Coronary artery (tissue), 2 donors: ENCODE measurements at places on chromosomes 12 and 14.

DNA sequence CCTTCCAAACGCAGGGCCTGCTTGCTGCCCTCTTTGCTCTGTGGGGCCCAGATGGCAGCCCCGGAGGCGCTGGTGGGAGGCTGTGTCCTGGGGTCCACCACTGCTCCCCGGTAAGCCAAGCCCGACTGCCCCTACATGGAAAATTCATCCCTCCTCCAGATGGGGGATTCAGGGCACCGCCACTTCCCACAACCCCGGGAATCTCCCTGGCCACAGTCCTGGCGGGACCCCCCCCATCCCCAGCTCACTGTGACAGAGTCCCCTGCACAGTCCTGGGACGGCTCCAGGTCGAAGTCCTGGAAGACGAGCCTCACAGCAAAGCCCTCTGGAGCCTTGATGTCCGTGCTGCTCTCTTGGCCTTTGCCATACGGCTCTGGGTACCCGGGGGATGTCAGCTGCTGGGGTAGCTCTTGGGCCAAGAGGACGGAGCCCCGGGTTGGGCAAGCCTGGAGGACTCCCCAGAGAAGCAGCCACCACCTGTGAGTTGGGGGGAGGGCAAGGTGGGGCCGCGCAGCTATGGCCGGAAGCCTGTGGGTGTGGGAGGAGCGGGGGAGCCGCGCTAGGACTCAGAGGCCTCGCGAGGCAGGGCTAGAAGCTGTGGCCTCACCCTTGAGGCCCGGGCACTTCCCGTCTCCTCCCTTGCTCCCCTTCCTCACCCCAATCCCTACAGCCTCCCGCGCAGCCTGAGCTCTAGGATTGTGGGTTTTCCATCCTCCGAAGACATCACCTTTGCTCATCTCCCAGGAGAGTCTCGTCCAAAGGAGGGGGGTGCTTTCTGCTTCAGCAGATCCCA is 815 bp downstream of the C1RL start:
- DNase-seq: peak; percentile 85

- DNase-seq: no peak
Measured at GRCh38 chr14:85599939-85600338, 70.0 kb downstream of the FLRT2 start.

GRCh38 chr12:7439579-7440505 is 4.1 kb downstream of the CD163L1 start:
- no peak for DNase-seq

GRCh38 chr12:85029456-85029855 is 6.6 kb downstream of the TSPAN19 start:
- no peak for DNase-seq

GRCh38 chr12:16608946-16609539 is 3.1 kb upstream of the LMO3 start:
- no peak for DNase-seq

DNA sequence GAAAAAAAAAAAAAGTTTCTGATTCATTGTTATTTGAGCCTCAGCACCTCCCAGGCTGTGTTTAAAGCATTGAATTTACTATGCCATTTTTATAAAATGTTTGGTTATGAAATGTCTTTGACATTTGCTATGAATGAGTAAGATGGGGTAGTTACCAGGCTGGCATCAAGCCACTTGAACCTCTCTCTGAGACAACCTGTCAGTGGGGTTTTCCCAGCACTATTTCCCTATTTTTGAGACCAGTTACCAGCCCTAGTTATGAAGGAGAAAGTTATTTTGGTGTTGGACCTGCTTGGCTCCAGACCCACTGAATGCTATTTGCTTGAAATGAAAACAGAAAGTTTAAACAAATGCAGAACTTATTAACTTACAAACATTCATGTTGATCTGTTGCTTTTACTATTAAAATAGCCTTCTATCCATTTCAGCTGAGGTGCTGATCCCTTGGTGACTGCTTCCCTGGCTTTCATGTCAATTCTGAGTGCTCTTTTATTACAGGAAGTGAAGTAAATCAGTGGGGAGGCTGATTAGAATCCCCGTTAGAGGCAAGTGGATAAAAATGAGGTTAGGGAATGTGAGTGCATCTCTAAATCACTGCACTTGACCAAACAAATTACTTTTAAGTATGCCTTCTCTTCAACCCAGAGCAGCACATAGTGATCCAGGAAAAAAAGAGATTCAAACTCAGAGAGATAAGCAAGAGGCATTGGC is 37.8 kb downstream of the LLPH start:
- DNase-seq: no peak

DNA sequence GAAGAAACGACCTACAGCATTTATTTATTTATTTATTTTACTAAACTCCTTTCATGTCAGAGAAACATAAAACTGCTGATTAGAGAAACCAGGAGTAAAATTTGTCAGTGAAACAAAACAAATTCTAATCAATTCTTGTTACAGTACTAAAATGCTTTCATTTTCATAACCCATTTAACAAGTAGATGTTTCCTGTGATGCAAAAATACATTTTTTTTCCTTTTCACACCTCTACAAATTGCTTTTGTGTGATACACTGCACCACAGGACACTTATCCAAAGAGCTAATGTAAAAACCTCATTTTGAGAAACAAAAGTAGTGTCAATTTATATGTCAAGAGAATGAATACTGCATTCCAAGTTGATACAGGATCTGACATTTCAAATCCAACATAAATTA is 155.1 kb downstream of the SYT1 start:
- DNase-seq: no peak

DNA sequence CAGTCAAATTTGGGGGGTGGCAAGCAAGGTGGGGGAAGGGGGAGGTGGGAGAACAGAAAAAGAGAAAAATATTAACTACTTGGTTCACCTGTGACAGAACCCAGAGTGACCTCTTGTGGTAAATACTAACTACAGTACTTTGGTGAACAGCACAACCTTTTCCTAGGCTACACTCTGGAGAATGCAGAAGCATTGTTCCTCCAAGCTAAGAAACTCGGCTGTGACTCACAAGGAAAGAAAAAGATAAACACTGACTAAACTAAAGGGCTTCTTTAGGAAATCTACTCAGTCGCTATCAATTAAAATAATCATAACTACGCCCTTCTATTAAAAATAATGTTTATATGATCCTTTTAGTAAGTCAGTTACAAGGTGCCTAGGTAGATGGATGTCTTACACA is 5.4 kb downstream of the KCNH5 start:
- DNase-seq: no peak

GRCh38 chr12:10392394-10392930 is 2.6 kb upstream of the KLRK1 start:
- DNase-seq: no peak

DNA sequence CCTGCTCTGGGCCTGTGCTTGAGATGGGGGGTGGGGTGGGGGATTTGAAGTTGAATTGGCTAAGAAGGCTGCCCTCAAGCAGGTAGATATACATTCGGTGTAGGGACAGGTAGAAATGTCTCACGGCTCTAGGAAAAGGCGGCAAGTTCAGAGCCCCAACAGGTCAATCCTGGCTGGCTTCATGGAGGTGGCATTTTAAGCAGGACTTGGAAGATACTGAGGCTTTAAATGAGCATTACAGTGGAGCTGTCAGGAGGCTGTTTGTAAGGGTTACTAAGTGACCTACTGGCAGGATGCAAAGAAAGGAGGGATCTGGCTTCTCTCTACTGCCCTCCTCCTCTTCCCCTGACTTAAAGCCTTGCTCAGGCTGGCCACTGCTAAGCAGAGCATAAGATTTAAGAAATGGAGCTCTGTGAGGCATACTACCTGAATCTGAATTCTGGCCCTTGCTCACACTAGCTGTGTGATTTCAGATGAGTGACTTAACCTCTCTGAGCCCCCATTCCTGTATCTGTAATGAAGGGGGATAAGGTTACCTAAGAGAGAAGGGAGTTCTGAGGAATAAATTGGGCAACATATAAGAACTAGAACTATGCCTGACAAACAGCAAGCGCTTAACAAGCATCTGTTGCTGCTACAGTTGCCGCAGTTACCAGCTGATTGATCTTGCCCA is 61.6 kb downstream of the SLC24A4 start:
- DNase-seq: no peak

DNA sequence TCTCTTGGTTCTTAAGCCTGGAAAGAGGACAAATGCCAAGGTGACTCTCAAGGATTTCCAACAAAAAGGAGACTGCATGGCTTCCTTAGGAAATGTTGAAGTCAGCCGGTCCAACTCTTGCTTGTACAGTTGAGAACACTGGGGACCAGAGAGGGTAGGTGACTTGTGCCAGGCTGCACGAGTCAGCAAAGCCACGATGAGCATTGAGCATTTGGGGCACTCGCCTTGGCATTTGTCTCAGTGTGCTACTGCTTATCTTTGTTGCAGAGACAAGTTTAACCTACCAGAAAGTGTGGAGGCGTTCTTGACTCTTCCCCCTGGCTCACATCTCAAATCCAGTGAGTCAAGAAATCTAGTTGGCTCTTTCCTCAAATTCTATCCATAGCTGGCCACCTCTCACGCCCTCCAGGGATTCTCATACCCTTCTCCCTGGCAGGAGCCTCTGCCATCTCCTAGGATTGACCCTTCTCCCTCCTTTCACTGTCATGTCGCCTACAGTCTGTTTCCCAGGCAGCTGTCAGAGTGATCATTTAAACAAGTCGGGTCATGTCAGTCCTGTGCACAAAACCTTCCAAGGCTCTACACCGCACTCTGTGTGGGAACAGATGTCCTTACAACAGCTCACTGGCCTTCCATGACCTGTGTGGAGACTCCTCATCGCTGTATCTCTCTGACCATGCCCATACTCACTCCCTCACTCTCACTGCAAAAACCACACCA is 17.2 kb upstream of the KRT83 start:
- DNase-seq: no peak

- no peak for DNase-seq
Measured at GRCh38 chr12:3219233-3219632, 142.1 kb downstream of the TSPAN9 start.

DNA sequence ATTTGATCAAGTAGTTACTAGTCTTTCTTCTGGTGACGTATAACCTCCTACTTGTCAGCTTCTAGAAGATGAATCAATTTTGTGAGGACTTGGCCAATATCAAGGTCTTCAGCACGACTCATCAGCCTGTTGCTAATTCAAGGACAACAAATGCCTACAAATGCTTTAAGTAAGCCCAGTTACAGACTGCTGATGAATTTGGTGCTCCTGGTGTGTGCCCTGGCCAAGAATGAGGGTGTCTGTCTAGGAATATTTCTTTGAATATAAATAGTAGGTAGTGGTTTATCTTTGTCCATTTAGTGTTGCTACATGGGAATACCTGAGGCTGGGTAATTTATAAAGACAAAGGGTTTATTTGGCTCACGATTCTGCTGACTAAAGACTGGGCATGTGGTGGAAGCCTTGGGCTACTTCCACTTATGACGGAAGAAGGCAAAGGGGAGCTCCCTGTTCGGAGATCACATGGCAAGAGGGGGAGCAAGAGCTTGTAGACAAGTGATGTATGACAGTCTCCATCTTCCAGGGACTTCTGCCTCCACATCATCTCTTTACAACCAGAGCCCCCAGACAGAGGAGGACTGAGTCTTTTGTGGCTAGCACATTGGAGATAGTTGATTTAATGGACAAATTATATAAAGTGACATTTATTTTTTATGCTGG is 180.2 kb downstream of the CRADD start:
- DNase-seq: no peak

DNA sequence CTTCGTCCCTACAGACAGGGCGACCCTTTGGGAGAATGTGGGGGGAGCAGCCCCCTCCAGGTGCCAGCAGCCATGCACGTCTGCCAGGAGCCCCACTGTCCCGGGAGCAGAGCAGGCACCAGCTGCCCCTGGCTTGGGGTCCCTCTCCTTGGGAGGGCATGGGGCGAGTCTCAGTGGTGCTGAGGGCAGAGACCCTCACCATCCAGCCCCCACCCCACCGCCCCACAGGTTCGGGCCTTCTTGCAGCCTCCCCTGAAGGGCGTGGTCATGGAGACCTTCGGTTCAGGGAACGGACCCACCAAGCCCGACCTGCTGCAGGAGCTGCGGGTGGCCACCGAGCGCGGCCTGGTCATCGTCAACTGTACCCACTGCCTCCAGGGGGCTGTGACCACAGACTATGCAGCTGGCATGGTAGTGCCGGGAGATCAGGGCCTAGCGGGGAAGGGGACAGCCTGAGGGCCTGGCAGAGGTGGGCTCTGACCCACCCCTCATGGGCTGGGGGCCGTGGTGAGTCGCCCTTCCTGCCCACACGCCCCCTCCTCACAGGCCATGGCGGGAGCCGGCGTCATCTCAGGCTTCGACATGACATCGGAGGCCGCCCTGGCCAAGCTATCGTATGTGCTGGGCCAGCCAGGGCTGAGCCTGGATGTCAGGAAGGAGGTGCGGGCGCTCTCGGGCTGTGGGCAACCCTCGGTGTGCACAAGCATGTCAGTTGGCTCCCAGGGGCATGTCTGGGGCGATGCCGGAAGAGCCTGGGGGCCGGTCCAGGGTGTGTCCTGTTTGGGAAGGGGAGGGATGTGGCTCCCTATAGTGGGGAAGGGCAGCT is 18.8 kb downstream of the ASPG start:
- DNase-seq: no peak

- no peak for DNase-seq
Measured at GRCh38 chr12:104928036-104928745, 29.9 kb downstream of the SLC41A2 start.

- peak; percentile 38 for DNase-seq
Measured at GRCh38 chr14:95264271-95264973, 55.3 kb downstream of the CLMN start.

- peak; percentile 81 for DNase-seq
Measured at GRCh38 chr14:36383767-36384431, 63.5 kb upstream of the MBIP start.

DNA sequence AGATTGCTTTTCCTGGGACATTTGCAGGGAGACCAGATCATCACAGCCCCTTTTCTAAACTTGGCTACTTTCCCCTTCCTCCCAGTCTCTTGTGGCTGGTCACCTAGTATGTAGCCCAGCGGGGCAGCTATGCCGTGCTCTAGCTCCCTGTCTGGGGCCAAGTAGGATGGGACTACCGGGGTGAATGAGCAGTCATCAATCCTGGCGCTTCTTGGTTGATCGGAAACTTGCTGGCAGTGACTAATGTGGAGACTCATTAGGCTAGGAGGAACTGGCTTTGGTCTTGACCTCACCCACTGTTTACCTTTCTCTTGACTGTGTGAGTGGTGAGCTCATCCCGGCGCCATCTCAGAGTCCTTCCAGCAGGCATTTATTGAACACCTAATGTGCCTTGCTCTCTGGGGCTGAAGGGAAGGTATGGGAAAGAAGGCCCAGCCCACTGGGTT is 15.9 kb downstream of the PLEKHG3 start:
- no peak for DNase-seq
